ENCODE measurements at places on chromosomes 1 and 21. TPM values are rescaled to one million over a fixed set of nuclear protein-coding genes. Genes with fewer than 3 reads are reported as not detected.

Gene NPHS2
- not detected for total RNA-seq

Gene TMPRSS15
- total RNA-seq, result 0.12 TPM

Gene SLC50A1
- 75.2 TPM for total RNA-seq

Gene BCAR3
- 171 TPM for total RNA-seq

Gene SDHB
- 336 TPM for total RNA-seq

Gene LENEP
- total RNA-seq, result not detected

Gene TDRD5
- not detected for total RNA-seq

Gene FAAH
- total RNA-seq, result 5.0 TPM

DNA sequence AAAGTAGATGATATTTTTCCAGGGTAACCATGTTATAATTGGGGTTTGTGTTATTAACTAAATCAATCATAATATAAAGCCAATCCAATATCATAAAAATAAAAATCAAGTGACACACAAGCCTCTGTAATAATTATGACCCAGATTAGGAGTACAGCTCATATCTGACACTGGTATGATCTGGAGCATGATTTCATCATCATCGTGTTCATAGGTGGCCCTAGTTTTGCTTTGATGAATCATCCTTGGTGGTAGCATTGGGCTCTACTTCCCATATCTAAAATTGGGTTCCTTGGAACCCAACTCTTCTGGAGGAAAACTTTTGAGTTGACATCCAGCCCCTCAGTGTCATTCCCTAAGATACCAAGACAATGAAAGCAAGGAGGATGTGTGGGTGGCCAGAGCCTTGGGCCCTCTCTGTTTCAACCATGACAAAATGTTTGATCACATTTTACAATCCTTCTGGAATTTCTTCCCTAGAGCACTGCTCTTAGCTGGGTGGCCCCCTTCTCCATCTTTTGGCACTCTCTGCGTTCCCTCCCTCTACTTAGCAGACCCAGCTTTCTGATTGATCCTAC lies 37.0 kb upstream of the ENAH start:
- peak; percentile 63 for DNase-seq

DNA sequence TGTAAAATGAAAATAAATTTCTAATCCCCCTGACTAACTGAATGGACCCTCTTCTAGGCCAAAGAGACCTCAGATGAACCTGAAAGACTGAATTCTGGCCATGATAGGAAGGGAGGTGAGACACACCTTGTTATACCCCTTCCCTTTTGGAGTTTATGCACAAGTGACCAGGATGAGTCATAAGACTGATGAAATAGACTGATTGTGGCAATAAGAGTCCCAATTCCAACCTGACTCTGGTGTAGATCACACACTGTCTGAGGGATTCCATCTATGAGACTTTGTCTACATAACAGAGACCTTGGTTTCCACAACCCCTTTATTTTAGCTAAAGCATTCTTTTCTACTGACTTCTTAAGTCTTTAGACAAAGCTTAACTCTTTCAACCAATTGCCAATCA lies 13.5 kb upstream of the OR2G2 start:
- DNase-seq, result peak; percentile 65

- DNase-seq, result no peak
Observed at GRCh38 chr1:25103164-25103795, 129.0 kb downstream of the SYF2 start.

DNA sequence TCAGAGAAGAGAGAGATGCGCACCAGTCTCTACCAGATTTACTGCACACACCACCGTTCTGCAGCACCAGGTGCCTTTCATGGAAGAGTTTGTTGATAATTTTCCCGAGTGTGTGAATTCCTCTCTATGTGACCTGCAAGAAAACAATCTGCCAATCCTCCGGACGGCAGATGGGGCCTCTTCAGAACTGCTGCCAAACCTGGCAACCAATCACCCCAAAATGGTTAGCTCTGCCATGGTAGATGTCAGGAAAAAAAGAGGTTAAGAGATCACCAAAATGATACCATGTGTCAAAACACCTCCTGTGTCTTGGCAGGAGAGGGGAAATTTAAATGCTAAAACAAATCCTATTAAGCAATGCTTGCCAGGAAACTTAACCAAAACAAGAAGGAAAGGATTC lies 96.5 kb downstream of the DAB1 start:
- no peak for DNase-seq

DNA sequence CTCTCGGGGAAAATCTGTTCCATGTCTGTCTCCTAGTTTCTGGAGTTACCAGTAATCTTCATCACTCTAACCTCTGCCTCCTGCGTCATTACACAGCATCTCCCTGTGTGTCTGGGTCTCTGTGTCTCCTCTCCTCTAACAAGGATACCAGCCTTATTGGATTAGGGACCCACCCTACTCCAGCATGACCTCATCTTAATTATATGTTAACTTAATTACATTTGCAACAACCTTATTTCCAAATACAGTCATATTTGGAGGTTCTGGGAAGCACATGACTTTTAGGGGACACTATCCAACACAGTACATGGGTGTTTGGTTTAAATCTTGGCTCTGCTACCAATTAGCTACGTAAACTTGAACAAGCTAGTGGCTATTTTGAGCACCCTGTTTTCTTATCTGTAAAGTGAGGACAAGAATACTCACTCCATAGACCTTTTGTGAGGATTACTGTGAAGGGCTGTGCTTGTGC lies 83.9 kb upstream of the SGIP1 start:
- DNase-seq, result no peak

DNA sequence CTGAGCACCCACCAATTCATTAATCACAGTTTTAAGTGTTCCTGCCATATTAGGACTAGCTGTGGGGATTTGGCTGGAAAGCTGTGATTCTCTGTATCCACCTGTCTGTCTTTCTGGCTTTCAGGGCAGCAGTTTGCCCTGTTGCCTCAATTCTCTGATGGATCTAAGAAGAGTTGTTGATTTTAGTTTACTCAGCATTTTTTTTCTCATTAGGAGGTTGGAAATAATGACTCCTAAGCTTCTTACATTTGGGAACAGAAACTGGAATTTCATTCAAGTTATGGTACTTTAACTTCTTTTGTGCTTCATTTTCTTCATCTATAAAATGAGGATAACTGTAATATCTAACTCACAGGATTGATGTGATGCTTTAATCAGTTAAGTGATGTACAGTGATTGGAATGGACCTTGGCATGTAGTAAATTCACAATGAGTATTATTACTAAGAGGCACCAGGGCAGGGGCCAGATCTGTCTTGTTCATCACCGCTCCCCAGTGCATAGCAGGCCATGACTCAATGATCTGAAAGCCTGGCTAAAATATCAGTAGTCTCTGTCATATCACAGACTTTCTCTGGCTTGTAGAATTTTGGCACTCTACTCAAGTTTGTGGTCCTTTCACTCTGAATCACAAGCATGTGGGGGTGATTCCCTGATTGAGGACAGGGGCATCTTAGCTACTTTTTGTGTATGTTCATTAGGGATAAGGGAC lies 51.4 kb upstream of the GREM2 start:
- DNase-seq, result no peak

DNA sequence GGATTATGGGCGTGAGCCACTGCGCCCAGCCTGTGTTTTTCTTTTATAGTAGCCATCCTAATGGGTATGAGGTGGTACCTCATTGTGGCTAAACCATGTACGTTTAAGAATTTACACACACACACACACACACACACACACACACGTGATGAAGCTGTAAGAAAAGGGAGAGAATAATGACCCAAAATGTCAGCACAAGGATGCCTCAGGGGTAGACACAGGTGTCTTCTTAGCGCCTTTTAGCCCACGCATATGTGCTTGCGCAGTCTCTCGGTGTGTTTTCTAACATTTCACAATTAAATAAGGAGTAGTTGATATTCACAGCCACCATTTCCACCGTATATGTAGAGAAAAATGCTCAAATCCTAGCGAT lies 782 bp upstream of the PFKL start:
- DNase-seq, result peak; percentile 13

DNA sequence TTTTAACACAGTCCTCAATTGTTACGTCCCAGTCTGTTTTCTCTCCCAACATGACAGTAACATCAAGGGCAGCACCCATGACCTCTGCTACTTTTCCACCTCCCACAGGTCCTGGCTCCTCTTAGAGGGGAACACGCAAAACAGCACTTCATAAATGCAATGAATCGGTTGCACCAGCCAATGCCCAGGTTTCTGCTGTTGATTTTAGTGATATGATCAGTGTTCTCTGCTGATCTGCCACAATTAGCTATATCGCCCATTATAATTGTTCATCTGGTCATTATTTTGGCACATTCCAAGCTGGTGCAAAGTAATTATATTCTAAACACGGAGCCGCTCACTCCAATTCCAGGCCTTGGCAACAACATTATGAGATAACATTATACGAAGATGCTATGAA lies 184.5 kb downstream of the KCNH1 start:
- no peak for DNase-seq

DNA sequence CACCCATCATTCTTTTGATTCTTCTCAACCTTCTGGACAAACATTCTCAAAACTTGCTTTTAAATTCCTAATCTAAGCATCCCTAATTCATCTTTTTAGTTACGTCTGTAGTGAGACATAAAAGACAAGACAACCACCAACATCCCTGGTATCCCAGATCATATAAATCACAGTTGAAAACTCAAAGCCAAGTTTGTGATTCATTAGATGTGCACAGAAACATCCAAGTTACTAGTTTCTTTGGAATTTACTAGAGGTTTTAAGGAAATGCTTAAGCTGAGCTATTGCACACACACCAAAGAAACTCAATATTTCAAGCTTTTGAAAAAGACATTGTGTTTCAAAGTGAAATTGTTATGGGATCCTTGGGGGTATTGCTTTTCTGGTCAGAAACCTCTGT lies 47.6 kb downstream of the ATP6V1G3 start:
- DNase-seq, result peak; percentile 83

- no peak for DNase-seq
Observed at GRCh38 chr1:91777630-91778300, 108.2 kb downstream of the TGFBR3 start.

DNA sequence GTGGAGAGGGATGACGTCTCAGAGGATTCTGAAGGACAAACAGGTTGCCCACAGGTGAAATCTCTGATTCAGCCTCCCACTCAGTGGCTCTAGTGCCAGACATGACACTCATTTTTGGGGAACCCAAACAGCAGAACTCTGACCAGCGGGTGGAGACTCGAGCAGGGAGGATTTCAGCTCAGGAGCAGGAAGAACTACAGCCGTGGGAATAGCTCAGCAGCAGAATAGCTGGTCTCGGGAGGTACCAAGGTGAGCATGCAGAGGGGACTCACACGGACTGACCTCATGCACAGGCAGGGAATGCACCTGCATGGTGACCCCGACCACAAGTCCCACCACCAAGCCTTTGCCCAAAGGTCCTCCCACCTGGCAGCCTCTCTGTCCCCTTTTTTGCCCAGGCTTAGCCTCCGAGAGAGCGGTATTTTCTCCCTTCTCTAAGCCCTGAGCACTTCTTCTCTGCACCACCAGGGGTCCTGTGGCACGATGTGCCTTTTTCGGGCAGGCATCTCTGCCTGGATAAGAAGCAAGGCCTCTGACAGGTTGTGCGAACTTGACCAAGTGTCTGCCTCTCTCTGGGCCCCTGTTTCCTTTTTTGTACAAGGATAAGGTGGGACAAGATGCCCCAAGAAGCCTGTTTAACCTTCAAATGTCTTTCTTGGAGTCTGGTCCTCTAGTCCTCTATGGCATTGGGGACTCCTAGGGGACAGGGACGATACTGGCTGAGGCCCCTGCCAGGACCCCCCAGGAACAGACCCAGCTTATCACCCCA lies 8.8 kb upstream of the FGR start:
- peak; percentile 59 for DNase-seq

DNA sequence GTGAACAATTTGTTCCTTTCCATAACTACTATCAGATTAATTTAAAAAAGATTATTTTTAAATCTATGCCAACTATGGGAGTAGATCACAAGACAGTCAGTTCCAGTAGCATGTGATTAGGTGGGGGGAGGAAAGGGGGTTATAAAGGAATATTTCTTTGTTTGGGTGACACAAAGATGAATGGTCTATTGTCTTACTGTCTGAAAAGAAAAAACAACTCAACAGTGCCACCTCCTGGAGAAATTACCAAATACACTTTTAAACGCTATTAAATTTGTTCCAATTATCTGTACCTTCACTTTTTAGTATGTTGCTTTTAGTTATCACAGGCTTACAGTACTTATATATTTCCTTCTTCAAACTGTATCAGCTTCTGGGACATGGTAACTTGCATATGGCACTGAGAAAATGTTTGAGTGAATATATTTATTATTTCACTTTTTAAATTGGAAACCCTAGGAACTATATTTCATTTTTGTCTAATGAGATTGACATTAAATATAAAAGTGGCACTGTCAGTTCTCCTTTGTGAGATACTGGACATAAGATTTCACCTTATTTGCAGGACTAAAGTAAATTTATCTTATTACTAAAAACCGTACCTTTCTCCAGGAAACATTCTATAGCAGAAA lies 1.7 kb upstream of the SORT1 start:
- peak; percentile 88 for DNase-seq

DNA sequence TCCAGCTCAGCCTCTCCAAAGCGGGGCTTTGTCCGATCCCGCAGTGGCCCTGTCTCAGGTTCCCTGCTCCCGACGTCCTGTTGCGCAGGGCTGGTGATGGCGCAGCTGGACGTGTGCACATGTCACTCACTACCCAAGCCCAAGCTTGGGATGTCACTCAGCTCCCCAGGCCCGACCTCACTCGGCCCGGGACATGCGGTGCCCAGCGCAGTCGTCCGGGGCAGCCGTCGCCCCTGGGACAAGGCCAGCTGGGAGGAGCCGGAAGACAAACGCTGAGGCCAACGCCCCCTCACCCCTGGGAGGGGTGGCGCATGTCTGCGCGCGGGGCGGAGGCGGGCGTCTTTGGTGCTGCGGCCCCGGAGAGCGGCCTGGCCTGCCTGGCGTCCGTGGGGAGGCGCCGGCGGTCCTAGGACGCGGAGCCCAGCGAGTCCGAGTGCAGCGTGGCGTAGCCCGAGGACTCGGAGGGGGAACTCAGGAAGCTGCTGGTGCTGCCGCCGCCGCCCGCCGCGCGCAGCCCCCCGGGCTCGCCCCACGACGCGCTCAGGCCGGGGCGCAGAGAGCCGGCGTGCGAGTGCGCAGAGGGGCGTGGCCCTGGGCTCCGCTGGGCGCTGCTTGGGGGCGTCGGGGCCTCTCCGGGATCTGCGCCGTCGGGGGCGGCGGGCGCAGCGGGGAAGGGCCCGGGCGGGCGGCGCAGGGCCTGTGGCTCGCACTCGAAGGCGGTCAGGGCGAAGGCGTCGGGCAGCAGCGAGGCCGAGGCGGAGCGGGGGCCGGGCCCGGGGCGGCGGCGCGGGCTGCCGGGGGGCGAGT lies 5.2 kb downstream of the HES3 start:
- no peak for DNase-seq

GRCh38 chr1:77832901-77833300 lies 53.5 kb downstream of the MIGA1 start:
- peak; percentile 56 for DNase-seq

DNA sequence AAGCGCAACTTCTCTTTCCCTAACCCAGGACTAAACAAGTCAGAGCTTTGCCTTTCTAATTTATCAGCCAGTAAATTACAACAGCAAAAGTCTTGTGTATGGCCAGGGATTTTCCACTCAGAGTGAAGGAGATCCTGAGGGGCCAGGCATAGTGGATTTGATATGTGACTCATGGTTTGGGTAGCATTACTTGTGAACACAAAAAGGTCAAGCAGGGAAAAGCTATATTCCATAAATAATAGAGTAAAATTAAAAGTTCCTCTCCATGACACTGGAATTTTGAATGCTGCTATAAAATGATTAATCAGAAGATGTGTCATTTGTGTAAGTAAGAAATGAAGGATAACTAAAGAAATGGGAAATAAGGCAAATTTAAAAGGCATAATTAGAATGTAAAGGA lies 284.8 kb downstream of the HLX start:
- peak; percentile 45 for DNase-seq

All from PC-3 (cell line).